ENCODE measurements at places on chromosomes 1 and 21.

- DNase-seq = no peak
Measured at GRCh38 chr21:31873275-31873695, 465 bp downstream of the HUNK start.

- DNase-seq = no peak
Measured at GRCh38 chr1:187122566-187122965, 293.8 kb downstream of the PLA2G4A start.

DNA sequence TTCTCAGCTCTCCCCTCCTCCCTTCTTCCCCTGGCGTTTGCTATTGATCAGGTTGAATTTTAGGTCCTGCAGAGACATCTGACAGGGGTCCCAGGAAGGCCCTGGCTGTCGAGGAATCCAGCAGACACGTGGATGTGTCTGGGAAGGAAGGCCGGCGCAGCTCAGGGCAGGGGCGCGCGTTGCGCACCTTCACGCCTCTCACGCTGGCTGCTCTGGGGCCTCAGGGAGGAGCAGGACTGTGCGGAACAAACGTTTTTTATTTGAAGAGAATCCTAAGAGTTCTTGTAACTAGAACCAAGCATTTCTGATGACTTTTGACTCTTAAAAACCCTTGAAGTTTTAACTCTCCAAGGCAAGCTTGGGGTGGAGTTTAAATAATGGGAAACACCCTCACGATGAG lies 54.2 kb downstream of the SLC37A1 start:
- DNase-seq = no peak

DNA sequence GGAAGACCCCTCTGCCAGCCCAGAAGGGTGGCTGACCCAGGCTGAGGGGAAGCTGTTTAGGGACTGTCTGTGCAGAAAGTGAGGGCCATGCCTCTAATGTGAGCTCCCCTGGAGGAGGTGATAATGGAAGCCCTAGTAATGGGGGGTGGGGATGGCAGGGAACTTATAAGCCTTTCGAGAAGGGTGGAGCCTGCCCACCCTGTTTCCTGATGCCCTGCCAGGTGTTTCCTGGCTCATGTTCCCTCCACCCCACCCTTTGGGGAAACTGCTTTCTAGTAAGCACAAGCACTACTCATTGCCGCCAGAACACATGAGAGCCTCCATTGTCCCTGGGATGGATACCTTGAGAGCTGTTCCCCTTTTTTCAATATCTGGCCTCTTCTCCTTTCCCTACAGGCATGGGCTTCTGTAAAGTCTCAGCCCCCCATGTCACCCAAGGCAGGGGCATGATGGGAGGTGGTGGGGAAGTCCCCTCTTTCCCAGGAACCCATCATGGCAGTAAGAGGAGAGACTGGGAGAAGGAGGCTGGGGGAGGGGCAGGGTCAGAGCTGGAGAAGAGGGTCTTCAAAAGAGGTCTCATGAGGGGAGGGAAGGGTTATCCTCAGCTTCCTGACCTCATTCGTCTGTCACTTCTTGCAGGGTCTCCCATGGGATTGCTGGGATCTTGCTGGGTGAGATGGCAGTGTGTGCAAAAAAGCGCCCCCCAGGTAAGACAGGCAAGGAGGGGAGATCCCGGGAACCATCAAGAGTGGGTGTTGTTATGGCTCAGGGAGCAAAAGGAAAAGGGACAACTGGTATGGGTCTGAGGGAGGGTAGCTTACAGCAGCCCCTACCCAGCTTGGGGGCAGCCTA lies 2.4 kb downstream of the ATP8B2 start:
- peak; percentile 26 for DNase-seq

GRCh38 chr1:213994888-213995287 lies 7.1 kb downstream of the PROX1 start:
- DNase-seq = no peak

DNA sequence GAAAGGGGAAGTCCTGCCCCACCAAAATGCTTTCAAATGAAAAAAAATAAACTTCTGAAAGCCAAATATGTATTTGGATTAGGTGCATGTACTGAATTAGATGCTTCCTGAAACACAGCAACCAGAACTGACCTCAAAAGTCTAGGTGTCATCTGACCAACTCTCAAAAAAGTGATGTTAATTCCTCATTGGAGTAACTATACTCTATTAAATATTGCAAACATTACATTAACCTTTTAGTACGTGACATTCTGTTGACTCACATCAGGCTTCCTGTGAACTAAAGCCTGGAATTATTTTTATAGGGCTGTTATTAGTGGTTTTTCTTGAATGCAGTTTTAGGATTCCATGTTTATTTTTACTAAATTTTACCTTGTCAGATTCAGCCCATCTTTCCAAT lies 73.5 kb downstream of the ASTN1 start:
- no peak for DNase-seq

DNA sequence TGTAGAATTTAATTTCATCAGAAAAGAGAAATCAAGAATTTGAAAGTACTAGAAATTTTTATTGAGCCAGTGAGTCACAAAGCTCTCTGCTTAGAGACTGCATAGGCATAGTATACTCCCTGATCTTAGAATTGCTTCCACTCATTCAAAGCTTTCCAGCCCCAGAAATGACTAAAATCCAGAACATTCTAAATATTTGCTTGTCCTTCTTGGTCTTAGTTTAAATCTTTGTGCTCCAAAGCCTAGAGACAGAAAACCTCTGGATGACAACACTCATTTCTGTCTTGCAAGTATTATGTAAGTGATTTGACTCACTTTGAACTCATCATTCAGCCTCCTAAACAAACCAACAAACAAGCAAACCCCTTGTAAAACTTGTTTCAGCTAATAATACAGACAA lies 74.2 kb downstream of the PTPRC start:
- no peak for DNase-seq

DNA sequence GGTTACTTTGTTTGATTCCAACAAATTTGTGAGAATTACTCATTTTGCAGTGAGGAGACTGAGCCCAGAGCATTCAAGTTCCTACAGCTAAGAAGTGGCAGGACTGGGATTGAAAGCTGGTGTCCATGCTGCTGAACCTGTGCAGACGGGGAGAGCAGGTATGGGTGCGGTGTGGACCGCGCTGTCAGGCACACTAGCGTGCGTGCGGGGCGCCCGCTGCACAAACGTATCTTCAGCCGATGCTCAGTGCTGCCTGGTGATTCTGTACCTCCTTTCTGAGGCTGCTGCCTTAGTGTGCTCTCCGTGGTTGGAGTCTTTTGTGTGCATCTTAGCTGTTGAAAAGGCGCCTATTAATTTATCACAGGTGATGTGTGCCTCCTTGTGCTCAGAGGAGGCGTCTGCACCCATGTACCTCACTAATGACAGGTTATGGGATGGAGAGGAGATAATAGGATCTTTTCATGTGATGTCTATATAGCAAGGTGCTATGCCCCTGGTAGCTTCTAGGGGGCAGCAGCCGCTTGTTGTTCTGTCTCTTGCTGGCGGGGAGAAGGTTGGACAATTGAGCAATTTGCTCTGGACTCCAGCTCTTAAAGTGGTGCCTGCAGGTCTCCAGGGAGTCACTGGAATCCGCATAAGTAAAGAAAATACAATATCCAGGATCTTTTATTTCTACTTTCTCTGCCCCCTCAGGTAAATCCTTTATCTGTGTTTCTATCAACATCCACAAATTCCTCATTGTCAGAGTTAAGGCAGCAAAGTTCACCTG lies 32.5 kb downstream of the PEX14 start:
- DNase-seq = peak; percentile 23

GRCh38 chr1:60273185-60273584 lies 199.6 kb upstream of the C1orf87 start:
- no peak for DNase-seq

GRCh38 chr1:179217943-179218507 lies 11.5 kb downstream of the ABL2 start:
- DNase-seq = no peak

GRCh38 chr1:93440706-93441105 lies 7.2 kb upstream of the FNBP1L start:
- DNase-seq = no peak

DNA sequence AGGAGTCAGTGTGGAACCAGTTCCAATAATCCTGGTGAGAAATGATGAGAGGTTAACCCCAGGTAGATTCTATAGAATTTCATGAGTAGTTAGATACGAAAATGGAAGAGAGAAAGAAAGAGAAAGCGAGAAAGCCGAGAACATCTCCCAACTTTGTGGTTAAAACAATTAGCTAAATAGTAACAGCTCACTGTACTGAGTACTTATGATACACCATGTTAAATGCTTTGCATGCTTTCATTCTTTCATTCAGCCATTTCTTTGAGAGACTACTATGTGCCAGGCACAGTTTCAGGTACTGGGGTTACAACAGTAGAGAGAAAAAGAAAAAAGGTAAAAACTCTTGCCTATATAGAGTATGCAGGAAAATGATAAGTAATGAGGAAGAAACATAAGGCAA lies 109.7 kb upstream of the SYT6 start:
- no peak for DNase-seq

GRCh38 chr1:179545321-179545720 lies 30.4 kb downstream of the NPHS2 start:
- no peak for DNase-seq

DNA sequence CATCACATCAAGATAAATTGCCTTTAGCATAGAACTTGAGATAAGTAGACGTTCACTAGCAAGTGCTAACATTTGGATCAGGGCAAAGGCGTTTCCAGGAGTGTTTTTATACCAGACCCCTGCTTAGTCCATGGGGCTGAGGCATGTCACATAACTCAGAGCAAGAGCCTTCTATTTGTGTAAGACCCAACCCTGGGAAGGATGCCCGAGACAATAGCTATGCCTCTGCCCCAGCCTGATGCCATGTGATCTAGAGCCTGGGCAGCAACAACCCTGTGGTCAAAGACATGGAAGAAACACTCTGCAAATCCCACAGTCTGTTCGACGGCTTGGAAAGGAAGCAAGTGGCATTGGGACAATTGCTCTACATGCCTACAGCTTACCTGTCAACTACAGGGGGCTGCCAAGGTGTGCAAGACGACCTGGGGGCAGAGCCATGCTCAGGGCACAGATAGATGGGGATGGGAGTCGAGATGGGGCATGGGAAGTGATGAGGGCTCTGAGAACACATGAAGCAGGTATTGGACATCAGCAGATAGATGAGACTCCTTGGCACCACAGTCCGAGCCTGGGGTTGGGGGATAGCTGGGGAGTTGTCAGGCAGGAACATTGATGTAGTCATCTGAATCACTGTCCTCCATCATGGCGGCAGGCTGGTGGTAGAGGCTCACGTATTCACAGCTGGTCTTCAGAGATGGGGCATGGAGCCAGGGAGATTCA lies 7.3 kb downstream of the IL24 start:
- no peak for DNase-seq

DNA sequence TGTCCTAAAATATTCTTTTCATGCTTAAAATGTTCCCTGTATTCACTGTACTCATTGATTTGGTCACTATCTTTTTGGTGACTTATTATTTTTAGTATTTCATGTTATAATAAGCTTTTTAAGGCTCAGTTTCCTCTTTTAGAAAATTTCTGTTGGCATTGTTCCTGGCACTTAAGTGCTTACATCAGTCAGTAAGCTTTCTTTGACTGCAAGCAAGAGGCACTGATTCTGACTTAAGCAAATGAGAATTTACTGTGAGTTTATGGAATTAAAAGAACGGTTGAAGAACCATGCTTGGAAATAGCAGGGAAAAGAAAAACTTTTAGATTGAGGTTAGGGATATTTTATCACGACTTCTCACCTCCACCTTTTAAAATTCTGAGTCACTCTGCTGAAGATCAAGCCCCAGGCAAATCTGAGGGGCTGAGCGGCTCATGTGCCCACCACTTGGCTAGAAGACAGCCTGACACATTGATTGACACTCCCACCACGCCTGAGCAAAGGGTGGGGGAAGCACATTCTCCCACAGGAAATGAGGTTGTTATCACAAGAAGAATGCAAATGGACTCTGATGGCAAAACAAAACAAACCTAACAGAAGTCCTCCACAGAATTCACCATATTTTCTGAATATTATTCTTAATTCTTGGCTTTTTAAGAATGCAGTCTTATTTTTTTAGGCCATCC lies 102.8 kb downstream of the KCTD3 start:
- DNase-seq = no peak

DNA sequence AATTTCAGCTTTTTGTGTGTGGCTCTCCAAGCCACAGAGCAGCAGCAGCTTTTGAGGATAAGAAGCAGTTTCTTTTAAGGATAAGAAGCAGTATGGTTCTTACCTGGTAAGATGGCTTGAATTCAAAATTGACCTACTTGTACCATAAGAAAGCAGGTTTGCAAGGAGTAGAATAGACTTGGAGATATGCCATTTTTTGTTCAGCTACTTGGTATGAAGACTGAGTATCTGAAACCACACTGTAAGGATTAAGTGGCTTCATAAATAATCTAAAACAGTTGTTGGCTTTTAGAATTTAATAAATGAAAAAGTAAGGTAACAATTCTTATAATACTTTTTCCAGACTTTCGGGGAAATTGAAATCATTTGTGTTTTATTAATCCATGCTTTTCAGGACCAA lies 74.2 kb downstream of the ATF6 start:
- no peak for DNase-seq

DNA sequence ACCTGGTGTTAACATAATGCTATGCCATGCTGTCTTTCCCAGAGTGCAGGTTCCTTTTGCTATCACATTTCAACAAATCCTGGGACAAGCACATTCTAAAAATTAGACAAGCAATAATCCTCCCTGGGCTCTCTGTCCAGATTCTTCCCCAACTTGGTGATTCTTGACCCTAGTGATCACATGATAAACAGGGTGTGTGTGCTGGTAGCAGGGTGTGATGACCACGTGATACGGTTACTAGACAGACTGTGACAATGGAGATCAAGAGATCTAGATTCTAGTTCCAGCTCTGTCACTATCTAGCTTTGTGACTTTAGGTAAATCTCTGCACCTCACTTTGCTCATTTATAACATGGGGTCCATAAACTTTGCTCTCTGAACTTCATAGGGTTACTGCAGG lies 61.9 kb upstream of the HSD17B7 start:
- DNase-seq = no peak

Data from effector CD8-positive, alpha-beta T cell (primary cell).